ENCODE measurements at places on chromosomes 5 and 9. TPM values are rescaled to one million over a fixed set of nuclear protein-coding genes. Genes with fewer than 3 reads are reported as not detected.

GRCh38 chr5:114327987-114328386, 33.9 kb upstream of the KCNN2 start:
- DNase-seq, result no peak

GRCh38 chr5:127871503-127872153, 168.4 kb downstream of the CCDC192 start:
- DNase-seq, result no peak

DNA sequence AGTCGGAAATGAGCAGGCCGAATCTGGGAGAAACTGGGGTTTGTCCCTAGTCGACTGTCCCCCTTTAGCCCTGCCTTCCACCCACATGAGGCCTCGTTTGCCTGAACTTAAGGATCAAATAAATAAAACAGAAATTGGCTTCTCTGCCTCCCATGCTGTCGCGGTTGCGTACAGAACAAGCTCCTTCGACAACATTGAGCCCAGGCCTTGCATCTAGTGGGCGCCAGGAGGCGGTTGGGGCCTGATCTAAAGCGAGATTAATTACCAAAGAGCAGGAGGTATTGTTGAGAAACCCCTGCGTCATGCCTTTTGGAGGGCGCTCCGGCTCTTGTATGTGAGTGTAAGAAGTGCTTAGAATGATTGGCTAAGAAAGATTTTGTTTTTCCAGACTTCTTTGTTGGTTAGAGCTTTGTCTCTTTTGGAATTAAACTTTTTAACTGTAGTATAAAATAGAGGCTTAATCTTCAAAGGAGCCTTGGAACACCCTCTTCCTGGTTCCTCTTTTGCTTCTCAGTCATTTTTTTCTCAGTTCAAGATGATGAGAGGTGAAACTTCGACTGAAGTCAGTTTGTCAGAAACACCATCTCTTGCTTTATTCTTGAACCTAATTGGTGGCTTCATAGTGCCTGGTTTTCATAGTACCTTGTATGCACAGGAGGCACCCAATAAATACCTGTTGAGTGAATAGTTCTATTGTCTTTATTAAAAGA, 828 bp downstream of the ATP6V0E1 start:
- DNase-seq, result peak; percentile 96

- no peak for DNase-seq
Observed at GRCh38 chr9:130144703-130145102, 27.5 kb upstream of the NCS1 start.

GRCh38 chr5:158301186-158301585, 442.2 kb upstream of the CLINT1 start:
- DNase-seq, result no peak

- no peak for DNase-seq
Observed at GRCh38 chr9:21554813-21555212, 72.7 kb upstream of the IFNE start.

DNA sequence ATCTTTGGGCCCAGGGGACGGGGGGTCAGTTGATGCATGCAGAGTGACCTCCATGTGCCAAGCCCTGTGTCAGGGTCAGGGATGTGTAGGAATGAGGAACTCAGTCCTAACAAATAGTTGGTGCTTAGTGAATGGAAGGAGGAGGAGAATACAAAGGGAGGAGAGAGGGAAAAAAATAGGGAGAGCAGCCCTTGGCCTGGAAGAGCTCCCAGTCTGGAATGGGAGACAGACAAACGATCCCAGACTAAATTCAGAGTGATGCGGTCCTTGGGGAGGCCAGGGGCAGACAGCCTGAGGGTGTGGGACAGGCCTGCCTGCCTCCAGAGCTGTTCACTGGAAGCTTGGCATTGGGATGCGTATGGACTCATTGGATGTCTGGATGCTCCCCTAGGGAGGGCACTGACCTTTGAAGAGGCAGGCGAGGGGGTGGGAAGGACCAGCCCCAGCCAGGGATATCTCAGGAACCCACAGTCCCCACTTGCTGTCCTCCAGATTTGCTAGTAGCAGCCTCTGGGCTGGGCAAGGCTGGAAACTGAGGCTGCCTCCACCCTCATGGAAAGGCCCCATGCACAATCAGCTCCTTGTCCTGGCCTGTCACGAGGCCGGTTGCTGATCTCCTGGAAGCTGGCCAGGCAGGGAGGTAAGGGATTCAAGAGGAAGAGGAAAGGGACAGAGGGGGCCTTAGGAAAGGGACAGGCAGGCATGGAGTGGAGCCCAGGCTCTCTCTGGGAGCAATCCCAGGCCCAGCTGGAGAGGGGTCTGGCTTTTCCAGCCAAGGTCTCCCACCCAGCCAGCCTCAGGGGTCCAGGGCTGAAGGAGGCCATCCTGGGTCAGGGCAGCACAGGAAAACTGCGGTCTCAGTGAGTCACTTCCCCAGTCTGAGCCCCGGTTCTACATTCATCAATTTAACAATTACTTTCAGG, 69.0 kb upstream of the GGTA1 start:
- peak; percentile 90 for DNase-seq

DNA sequence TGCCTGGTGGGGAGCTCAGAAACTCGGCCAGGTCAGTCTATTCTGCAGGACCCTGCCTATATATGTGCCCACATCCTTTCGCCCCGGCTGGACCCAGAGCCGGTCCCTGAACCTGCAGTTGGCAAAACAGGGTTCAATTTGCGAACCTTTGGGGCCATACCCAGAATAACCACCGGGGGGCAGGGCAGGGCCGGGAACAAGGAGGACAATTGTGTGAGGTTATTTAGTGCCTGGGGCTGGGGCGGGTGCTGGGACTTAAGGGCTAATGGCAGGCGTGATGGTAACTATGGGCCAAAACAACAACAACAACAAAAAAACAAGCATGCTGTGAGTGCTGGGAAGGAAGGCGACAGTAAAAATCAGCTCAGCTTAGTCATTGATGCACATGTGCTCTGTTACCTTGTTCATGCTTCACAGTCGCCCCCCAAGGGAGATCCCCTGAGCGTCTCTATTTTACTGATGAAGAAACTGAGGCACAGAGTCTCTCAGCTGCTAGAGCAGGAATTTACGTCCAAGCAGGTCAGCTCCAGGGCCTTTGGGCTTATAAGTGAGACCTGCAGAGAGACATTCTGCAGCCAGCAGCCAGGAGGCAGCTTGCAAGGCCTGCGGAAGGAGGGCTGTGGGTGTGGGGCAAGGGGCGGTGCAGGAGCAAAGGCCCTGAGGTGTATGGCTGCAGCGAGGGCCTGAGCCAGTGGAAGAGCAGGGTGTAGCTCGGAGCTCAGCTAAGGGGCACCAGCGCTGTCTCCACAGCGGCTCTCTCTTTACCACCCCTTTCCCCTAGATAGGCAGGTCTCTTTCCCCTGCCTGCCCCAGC, 106.0 kb downstream of the PHF2 start:
- peak; percentile 96 for DNase-seq

GRCh38 chr5:1005904-1006655, 2.5 kb upstream of the NKD2 start:
- DNase-seq, result peak; percentile 92

GRCh38 chr5:102090770-102091169, 205.3 kb downstream of the SLCO4C1 start:
- no peak for DNase-seq

GRCh38 chr5:132444841-132445639, 45.5 kb downstream of the IRF1 start:
- DNase-seq, result no peak

- DNase-seq, result no peak
Observed at GRCh38 chr9:86713970-86714369, 233.3 kb downstream of the GAS1 start.

DNA sequence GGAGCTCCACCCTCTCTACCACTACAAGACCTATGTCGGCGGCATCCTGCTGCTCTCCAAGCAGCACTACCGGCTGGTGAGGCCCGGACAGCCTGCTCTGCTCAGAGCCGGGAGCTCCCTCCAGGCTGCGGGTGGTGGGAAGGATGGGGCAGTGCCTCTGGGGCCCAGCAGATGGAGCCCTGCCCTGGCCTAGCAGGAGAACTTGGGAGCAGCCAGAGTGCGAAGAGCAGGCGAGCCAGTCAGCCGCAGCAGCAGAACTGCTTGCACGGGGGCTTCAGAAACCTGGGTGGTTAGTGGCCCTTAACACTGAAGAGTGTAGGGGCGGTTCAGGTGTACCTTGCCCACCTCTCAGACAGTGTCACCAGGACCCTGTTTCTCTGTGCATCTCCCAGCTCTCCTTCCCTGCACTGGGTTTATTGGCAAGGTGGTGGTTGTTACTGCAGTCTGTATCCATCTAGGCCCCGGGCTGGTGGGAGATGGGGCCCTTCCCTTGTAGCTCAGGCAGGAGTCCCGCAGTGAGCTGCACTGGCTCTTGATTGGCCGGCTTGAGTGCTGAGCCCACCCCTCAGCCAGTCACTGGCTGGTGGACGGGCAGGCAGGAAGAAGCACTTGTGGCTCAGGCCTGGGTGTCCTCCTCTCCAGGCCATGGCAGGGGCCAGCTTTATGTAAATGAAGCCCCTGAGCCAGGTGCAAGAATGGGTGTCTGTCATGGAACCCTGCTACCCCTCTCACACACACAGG, 7.7 kb downstream of the B4GALT7 start:
- peak; percentile 99 for DNase-seq

DNA sequence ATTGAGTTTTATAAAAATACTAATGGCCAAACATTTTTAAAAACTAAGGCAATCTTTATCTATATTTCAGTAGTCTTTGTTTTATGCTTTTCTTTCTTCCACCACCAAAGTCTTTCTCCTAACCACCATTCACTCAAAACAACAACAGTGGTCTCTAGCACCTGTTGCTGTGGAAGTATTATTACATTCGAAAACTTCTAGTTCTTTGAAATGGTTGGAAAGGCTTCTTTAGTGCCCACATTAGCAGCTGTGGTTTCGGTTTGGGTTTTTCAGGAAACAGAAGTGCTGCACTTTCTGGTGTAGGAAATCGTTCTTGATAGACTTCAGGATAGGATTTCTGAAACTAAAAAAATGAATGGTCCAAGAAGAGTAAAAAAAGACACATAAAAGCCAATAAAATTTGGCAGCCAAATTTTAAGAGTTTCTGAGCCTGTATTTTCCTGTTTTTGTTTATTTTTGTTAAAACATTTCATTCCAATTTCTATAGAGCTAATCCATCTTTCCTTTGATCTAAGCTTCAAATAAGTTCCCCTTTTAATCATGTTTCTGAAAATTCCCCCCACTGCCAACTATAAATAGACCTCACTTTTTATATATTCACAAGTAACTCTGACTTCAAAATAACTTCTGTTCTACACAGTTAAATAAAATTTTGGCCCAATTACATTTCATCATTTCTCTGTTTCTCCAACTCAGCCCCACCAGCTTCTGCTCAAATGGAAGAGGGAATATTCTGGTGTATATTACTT, 102.2 kb downstream of the DEPDC1B start:
- no peak for DNase-seq

DNA sequence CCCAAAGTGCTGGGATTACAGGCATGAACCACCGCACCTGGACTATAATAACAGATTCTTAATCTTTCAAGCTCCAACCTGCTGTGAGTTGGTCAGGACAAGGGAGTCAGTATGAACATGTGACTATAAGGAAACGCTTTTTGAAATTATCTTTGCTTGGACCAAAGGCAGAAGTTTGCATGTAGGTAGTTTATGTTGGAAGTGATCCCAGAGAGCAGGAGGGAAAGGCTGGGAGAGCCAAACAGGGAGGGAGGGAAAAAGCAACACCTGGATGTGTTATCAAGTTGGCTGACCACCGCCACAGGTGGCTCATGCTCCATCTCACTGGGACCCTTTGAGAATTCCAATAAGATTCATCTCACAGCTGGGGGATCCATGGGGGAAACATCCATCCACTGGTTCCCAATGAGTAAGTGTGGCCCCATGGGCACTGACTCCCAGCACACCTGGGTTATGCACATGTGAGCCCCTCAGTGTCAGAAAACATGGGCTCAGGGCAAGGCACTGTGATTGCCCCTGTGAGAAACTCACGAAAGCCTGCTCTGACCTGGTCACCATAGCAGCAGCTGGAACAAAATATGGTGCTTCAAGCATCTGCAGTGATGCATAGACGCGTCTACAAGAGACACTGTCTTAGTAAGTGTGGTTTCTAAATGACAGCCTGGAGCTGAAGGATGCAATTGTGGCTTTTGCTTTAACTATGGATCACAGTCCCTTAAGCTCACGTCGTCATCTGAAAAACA, 62.1 kb downstream of the ARSB start:
- DNase-seq, result no peak

GRCh38 chr5:97163790-97164285, 19.2 kb downstream of the RIOK2 start:
- DNase-seq, result no peak

GRCh38 chr9:130030651-130031127, 12.3 kb downstream of the FNBP1 start:
- no peak for DNase-seq

- no peak for DNase-seq
Observed at GRCh38 chr9:78213712-78214111, 22.2 kb upstream of the CEP78 start.

DNA sequence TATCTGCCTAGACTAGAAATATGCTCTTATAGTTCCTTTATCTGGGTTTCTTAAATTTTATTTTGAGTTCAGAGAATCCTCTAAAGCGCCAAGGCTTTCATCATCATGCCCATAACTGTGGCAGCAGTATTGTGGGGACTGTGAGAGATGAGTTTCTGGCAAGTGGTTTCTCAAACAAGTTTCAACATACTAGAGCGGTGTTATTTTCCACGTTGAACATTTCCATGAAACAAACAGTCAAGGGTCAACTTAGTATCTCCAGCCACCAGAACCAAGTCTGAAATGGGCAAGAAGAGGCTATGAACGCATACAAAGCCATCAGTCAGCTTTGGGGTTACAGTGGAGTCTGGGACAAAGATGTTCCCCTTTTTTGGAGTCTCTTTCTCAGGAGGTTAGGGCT, 40.3 kb downstream of the SERINC5 start:
- no peak for DNase-seq

DNA sequence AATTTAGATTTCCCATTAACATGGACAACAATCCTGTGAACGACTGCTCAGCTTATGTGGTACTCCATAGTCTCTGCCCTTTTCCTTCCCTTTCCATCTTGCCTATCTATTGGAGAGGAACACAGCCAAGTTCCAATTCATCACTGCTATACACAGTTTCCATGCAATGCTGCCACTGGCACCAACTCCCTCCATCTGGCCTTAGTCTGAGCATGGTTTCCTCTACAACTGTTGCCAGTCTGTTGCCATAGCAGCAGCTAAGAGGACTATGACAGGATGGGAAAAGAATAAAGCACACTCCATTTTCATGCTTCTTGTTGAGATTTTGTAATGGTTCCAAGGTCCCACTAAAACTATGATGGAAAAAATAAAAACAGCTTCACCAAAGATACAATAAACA, 189.0 kb downstream of the HCN1 start:
- DNase-seq, result no peak

SEMA5A gene
- 42.3 TPM for total RNA-seq

TLX3 gene
- total RNA-seq, result not detected

SLC45A2 gene
- 0.59 TPM for total RNA-seq

ESM1 gene
- 2.9 TPM for total RNA-seq

ADAMTS12 gene
- 8.3 TPM for total RNA-seq

FBP1 gene
- total RNA-seq, result not detected

LHX3 gene
- under 0.01 TPM for total RNA-seq

PTGDS gene
- 57.9 TPM for total RNA-seq

EQTN gene
- not detected for total RNA-seq

RELL2 gene
- 5.1 TPM for total RNA-seq

CDH6 gene
- 9.4 TPM for total RNA-seq

FIBCD1 gene
- 5.3 TPM for total RNA-seq

TAF7 gene
- total RNA-seq, result 44.2 TPM

SPATA31D4 gene
- not detected for total RNA-seq

Measured in osteoblast (primary cell).